ENCODE measurements at places on chromosomes 5 and 9.

DNA sequence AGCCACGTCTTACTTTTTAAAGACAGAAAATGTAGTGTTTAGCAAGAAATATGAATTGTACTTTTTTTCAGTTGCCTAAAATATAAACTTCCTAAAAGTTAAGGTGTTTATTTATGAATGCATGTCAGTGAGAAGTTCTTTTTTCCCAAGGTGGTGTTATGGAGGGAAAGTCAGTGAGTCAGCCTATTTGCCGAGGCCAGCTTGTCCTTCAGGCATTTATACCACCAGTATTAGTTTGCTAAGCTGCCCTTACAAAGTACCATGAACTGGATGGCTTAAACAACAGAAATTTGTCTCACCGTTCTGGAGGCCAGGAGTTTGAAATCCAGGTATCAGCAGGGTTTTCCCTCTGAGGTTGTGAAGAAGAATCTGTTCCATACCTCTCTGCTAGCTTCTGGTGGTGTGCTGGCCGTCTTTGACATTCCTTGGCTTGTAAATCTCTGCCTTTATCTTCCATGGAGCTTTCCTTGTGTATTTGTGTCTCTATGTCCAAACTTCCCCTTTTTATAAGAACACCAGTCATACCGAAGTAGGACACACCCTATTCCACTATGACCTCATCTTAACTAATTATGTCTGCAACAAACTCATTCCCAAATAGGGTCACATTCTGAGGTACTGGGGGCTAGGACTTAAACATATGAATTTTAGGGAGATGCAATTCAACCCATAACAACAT is 38.4 kb downstream of the PRKACG start:
- no peak for DNase-seq

DNA sequence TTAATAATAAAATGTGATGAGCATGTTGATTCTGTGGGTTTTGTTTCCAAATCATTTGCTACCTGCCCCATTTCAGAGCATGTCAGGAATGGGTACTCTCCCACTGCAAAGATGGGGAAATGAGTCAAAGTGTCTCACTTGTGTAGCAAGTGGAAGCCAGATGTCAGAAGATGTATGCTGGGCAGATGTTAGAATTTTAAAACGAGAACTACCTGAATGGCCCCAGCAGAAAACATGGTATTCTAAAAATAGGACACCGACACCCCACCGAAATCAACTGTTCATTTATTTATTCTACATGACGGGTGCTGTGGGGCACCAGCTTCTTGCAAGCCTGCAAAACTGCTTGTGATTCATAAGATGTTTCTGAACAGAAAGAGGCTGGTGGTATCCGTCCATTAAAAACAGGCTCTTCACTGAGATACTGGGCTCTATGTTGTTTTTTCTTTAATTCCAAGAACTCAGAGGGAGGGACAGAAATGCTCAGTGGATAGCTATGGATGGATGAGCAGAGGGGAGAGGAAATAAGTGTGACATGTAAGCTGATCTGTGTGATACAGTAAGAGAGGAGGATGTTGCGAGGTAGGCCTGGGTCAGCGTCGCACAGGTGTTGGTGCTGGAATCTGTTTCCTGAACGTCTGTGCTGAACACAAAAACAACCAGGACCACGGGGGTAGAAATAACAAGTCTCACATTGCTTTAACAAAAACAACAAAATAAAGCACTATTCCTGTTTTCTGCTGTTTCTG is 157.2 kb downstream of the EFNA5 start:
- DNase-seq = no peak

GRCh38 chr5:141605523-141606277 is 13.1 kb downstream of the DIAPH1 start:
- no peak for DNase-seq

GRCh38 chr9:127388856-127389238 is 8.1 kb upstream of the SLC2A8 start:
- DNase-seq = no peak

DNA sequence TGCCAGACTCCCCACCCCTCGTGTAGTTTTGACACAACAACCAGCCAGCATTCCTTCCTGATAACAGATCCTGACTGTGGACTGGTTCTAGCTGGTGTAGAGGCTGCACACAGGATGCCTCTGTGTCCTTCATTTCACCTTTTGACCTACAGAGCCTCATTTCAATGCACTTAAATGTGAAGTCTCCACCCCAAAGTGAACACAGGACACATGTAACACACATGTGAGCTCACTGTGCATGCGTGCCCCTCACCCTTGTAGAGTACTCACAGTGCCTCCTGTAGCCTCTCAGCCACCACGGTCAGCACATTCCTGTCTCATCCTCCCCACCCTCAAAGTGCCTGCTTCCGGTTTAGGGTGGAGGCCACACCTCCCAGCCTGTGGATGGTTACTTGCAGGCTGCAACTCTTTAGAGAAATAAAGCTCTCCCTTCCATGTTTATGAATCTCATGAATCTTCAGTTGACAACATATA is 11.6 kb upstream of the NKD2 start:
- DNase-seq = no peak

GRCh38 chr9:73234008-73234360 is 82.3 kb downstream of the ANXA1 start:
- DNase-seq = no peak

DNA sequence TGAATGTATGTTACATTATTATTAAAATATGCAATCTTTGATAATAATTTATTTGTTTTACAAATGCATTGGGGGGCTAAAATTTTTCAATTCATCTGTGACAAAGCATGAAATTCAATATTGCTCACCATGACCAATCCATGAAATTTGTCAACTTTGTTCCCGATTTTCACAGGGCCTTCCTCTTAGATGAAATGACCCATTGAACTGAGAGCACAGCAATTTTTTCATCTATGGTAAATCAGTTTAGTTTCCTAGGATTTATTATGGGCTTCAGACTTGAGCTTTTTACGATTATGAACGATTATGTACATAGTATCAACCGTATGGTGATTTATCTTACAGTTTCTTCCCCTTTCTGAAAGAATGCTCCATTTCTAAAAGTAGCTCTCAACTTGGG is 157.3 kb downstream of the KIAA0825 start:
- no peak for DNase-seq

DNA sequence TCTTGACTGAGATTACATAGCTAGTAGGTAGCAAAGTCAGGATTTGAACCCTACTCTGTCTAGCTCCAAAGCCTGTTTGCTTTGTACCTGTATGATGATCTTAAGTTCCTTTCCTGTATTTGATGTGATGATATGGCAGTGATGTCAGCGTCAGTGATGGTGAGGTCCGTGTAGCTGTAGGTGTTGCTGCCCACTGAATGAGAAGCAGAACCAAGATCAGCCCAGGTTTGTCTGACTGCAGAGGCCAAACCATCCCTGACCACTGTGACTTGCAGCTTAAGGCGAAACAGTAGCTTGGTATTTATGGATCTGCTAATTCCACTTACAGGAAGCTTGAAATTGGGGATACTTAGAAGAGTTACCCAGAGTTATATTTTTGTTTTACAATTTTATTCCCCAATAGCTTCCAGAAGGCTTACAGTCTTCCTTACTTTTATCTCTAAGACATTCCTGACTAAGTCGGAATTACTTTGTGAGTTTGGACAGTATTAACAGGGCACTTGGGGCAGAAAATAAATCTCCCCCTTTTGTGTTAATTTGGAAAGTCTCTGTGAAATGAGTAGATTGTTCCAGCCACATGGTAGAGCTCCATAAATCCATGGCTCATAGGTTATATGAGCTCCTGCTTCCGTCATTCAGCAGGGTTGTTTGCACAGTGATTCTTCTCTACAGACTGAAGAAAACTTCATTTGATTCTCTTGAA is 273.4 kb downstream of the NR3C1 start:
- no peak for DNase-seq

GRCh38 chr5:584846-585245 is 27.3 kb upstream of the CEP72 start:
- DNase-seq = no peak

DNA sequence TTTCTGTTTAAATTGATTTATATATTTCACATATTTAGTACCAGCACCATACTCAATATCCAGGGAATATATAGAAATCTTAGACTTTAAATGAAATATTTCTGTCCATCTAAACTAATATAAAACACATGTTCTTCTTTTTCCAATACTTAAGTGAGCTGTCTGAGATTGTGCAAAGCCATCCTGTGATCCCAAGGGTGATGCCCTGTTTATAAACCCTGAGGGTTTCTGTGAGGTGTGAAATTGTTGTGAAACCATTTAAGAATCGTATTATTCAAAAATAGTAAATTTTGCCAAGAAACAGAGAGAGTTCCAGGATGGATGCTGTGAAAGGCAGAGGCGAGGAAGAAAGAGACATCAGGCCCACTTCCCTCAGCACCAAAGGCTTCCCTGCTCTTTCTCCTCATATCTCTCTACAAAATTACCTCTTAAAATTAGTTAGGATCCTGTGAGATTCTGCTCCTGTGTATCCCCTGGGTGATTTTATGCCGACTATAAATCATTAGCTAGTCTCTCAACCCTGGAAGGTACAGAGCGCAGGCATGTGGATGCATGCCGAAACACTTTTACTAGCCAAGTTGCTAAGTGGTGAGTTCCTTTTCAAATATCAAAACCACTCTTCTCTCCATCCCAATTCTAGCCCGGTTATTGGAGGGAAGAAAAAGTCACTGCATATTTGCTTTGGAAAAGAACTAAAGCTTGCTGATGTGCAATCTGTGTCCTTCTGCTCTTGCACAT is 183.0 kb downstream of the GLIS3 start:
- DNase-seq = no peak

GRCh38 chr9:8655071-8655470 is 855.5 kb upstream of the DMAC1 start:
- no peak for DNase-seq

DNA sequence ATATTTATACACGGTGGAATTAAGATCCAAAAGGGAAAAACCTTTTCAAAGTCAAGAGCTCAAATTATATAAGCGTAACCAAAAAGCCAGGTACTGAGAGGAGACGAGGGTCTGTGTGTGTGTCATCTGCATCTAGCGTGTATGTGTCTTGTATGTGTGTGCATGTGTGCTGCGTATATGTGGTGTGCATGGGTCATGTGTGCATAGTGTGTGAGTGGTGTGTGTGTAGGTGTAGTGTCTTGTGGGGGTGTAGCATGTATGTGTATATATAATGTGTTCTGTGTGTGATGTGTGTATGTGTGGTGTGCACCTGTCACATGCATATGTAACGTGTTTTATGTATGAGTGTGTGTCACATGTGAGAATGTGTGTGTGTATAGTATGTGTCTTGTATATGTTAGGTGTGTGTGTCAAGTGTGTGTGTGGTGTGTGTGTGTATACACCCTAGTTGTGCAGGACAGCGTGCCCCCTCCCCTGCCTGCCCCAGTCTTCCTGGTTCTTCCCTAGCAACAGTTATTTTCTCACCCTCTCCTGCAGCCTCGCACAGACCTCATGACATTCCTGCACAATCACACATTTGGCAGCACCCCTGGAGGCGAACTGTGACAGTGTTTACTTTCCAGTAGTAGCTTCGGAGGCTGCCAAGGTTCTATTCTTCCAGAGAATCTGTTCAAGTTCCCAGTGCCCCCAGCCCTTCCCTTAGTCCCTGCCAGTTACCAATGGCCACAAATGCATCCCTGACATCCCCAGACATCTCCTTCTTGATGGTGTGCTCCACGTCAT is 27.1 kb upstream of the TNIP1 start:
- DNase-seq = no peak

DNA sequence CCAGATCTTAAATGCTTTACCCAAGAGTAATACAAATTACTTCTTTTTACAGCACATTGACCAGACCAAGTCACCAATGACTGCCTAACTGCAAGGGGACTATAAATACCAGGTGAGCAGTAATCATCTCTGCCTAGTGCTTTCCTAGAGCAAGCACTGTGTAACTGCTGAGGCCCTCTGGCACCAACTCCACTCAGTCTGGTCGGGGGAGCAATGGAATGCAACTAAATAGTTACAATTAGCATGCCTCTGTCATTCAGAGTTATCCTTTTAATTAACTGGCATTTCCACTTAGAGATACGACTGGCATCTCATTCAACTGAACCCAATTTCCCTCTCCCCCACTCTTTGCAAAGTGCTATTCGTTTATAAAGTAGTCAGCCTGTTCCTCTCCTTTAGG is 1309.1 kb upstream of the DMAC1 start:
- DNase-seq = no peak

DNA sequence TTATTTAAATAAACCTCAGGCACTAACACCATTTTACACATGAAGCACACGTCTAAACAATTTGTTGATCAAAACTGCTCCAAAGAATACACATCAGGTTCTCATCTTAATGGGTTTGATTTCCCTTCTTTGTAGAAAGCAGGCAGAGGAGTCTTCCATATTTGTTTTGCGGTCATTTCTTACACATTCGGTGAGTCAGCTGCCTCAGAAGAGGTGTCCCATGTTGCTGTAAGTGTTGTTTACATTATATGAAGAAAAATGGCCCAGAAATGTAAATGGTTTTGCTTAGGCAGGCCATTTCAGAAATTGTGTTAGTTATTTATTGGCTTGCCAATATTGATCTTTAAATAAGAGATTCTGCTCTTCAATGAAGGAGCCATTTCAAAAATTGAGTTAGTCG is 325.8 kb downstream of the TENT4A start:
- no peak for DNase-seq

DNA sequence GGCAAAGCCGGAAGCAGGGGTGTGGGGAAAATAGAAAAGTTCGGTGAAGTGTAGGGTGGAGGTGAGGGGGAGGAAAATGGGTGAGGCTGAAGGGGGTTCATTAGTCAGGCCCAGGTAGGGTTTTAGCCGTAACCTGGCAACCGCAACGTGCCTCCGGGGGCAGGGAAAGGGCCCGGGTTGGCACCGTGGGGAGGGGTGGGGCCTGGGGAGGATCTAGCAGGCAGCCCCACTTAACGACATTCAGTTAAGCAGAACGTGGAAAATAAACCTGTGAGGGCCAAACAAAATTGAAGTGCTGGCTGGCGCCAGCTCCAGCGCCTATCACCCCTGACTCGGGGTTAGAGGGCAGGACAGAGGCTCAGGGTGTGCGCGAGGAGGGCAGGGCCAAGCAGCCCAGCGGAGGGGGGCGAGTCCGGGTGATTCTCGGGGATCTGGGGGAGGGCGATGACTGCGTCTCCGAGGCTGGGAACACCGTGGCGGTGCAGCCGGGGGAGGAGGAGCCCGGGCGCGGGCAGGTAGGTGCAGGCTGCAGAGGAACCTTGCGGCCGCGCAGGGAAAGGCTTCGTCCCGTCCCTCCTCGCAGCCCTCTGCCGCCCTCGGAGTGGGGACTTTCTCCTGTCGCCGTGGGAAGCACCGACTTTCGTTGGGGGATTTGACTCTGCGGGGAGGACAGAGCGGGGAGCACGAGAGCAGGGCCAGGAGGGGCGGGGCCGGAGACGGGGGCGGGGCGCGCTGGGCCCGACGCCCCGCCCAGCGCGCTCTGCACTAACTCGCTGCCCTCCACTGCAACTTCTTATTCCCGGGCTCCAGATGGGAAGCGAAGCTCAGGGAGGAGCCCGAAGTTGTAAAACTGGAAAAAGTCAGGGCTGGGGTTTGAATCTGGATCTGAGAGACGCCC is 5.1 kb downstream of the RGS14 start:
- DNase-seq = peak; percentile 53

DNA sequence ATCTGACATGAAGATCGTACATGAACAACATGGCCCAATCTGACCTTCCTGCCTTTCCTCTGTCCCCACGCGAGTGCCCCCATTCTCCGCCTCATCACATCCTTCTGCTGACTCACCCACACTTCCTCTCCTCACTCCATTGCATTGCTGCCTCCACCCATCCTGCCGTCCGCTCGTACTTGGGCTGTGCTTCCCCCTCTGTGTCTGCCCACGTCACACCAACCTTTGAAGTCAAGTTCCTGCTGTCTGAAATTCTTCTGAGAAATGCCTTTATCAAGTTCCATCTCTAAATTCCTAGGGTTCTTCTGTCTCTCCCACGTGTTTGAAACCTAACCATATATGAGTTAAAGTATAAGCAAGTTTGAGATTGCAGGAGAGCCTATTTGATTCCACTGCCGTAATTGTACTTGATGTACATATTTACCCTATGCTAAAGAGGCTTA is 18.0 kb upstream of the STARD4 start:
- DNase-seq = no peak
